ENCODE measurements at places on chromosomes 16 and 17.
A peak's percentile ranks its signal among the peaks of the same experiment; 100 is the strongest.

GRCh38 chr16:81608523-81609209 lies 164.1 kb downstream of the CMIP start:
- DNase-seq, result peak; percentile 87

- no peak for DNase-seq
Measured at GRCh38 chr16:31000671-31001382, 9.6 kb downstream of the STX1B start.

- peak; percentile 91 for DNase-seq
Measured at GRCh38 chr17:66348584-66349165, 46.3 kb downstream of the PRKCA start.

DNA sequence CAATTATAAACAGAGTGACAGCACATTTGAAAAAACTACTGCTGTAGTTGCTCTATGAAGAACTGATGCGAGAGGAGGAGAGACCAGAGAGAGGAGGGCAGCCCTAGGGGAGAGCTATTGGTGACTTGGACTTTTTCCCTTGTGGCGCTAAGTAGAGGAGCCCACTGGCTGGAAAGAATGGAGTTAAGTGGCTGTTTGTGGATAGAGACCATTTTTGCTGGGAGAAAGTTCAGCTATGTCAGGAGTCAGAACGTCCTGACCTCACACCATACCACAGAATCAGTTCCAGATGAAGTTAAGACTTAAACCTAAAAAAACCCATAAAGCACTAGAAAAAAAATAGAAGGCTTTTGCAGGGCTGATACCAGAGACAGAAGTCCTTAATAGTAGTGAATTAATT lies 2.0 kb downstream of the POLR2A start:
- DNase-seq, result peak; percentile 84

DNA sequence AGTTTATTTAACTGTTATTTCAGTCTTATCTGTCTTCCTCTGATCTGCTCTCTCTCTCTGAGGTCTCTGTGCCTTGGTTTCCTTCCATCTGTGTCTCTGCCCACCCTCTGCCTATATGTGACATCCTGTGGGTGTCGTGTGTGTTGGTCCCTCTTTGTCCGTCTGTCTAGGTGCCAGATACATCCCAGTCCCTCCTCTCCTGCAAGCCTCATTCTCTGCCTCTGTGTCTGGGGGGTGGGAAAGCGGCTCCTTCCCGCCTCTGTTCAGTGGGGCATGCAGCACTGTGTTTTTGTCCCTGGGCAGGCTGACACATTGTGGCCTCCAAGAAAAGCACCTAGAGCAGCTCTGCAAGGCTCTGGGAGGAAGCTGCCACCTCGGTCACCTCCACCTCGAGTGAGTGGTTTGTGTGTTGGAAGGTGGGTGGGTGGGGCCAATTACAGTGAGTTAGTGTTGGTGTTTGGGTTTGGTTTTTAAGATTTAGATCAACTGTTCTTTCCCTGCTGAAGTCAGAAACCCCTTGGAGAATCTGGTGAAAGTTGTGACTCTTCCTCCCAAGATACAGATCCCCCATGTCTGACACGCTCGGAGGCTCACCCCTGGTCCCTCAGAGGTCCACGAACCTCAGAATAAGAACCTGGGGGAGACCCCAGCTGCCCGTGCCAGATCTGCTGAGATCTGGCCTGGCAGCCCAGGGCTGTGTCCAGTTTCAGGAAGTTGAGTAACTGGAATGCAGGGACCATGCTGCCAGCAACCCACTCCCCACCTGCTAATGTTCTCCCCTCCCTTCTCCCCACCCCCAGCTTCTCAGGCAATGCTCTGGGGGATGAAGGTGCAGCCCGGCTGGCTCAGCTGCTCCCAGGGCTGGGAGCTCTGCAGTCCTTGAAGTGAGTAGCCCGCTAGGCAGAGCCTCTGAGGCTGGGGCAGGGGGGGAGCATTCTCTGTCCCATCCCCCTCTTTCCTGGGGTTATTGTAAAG lies 50.9 kb upstream of the CPNE2 start:
- DNase-seq, result no peak

DNA sequence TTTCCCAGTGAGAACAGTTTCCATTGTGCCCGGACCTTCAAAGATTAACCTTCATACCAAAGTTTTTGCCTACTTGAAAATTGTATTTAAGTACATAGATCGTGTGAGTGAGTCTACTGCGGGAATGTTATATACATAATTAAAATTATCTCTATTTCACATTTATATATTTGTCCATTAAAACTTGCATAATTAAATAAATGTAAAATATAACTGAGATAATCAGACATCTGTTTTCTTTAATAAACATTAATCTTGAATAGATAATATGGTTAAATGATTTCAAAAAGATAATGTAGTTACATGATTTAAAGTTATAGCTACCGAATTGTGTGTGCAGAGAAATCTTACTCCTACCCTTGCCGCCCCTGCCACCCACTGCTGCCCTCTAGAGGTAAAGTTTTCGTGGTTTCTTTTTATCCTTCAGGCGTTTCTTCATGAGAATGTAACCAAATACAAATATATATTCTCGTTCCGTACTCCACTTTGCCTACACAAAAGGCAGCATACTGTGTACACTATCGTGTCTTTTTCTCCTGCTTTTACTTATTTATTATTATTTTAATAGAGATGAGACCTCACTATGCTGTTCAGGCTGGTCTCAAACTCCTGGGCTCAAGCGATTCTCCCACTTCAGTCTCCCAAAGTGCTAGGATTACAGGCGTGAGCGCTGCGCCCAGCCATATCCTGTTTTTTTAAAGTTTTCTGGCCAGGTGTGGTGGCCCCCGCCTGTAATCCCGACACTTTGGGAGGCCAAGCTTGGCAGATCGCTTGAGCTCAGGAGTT lies 35.6 kb downstream of the RPA1 start:
- peak; percentile 50 for DNase-seq

- DNase-seq, result peak; percentile 90
Measured at GRCh38 chr17:40480501-40481003, 20.9 kb downstream of the TNS4 start.

GRCh38 chr16:86739808-86740207 lies 161.5 kb downstream of the FOXL1 start:
- DNase-seq, result no peak

DNA sequence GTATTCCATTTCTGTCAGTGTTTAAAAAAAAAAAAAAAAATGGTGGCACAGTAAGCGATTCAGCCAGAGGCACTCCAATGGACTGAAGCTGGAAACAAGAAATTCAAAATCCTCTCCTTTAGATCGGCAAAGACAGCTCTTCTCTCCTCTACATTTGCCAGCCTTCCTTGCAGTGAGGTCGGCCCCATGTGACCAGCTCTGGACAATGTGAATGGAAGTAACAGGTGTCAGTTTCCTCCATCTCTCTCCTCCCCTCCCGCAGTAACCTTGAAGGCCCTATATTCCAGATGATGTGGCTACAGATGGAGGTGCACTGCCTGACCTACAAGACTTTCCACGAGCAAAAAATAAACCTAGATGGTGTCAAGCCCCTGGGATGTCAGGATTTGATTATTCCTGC lies 15.0 kb downstream of the CUEDC1 start:
- no peak for DNase-seq

GRCh38 chr17:71983828-71984227 lies 137.0 kb upstream of the SOX9 start:
- no peak for DNase-seq

GRCh38 chr17:44921122-44921882 lies 6.0 kb upstream of the GFAP start:
- peak; percentile 77 for DNase-seq

GRCh38 chr17:6454495-6455320 lies 10.5 kb downstream of the PIMREG start:
- no peak for DNase-seq

DNA sequence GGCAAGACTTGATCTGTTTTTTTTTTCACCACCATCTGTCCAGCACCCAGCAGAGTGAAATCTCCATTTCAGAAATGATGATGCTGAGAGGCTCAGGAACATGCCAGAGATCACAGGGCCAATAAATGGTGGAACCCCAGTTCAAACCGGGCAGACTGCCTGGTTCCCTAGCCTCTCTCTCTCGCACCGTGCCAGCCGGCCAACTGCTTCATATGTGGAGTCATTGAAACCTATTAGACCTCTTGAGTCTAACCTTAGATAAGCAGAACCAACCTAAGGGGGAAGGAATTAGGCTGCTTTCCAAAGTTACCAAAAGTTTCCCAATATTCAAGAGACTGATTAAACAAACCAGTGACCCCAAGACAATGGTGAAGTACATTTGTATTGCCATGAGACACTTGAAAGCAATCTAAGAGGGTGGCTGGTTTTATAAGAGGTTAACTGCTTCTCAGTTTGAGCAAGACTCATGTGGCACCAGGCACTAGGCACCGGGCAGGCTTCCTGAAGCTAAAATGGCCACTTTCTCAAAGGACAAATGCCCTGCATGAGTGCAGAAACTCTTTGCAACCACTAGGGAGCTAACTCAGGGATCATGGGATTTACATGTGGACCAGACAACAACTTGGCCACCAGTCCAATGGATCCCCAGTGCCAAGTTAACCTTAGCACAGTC lies 18.4 kb downstream of the TOX3 start:
- DNase-seq, result no peak

GRCh38 chr17:65154770-65155589 lies 17.8 kb downstream of the RGS9 start:
- DNase-seq, result peak; percentile 54

DNA sequence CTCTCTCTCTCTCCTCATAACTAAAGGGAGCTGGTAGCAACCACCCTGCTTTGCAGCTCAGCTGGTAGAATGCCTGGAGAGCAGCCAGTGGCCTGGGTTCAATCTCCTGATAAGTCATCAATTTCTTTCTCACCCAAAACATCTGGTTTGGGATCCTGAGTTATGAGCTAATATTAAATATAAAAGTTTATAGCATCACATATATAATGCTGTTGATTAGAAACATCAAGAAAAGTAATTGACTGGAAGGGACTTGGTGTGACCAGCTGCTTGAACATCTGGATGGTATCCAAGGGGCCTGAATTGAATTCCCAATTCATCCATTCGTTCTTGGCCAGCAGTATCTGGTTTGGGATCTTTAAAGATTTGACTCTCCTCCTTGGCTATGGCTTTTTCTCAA lies 12.2 kb upstream of the ELAC2 start:
- peak; percentile 15 for DNase-seq

GRCh38 chr17:76427501-76428231 lies 25.3 kb downstream of the UBE2O start:
- peak; percentile 72 for DNase-seq

GRCh38 chr16:69199382-69199781 lies 12.4 kb downstream of the SNTB2 start:
- DNase-seq, result peak; percentile 59

DNA sequence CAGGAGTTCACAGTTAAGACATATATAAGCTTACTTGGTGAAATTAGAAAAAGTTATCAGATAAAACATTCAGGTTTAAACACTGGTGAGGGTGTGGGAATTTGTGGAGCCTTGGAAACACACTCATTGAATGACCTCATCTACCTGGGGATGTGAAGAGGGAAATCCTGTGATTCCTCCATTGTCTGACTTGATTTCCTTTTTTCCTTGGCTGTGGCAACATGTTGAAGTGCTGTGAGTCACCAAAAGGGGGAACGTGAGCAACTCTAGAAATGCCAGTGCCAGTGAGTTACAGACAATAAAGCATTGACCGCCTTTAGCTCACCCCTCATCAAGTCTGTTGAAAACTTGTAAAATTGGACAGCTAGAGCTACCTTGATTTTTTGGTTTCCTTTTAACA lies 1.8 kb downstream of the HMOX2 start:
- DNase-seq, result peak; percentile 38

GRCh38 chr16:71622088-71622487 lies 3.9 kb upstream of the MARVELD3 start:
- DNase-seq, result no peak

DNA sequence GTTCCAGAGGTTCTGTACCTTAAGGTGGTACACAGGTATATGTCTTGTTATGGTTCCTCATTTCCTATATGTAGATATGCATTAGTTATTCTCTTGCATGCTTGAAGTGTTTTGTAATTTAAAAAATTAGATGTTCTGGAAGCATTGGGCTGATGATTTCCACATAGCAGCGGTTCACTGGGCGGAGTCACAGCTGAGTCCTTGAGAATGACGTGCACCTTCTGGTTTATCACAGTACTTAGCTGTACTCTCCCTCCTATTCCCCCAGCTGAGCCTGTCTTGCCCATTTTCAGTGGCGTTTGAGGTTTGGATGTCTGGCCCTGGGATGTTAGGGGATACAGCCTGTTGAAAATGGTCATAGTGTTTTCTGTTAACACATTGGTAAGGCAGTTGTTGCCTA lies 327.1 kb downstream of the SNX29 start:
- peak; percentile 53 for DNase-seq

- no peak for DNase-seq
Measured at GRCh38 chr16:1439058-1439698, 5.2 kb downstream of the CCDC154 start.

DNA sequence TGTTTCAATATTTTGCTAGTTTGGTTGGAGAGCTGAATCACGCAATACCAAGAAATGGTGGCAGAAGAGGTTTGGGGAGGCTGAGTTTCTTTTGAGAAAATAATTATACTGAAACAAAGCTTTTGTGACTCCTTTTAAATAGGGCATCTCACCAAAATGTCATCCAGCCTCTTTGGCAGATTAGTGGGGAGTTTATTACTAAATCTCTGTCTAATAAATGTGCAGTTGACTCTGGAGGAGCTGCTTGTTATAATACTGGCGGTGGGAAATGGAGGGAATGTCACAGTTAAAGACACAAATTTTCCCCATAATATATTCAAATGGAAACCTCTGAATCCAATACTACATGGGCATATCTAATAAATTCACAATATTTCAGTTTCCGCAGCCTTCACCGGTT lies 44.7 kb downstream of the SNX11 start:
- no peak for DNase-seq

DNA sequence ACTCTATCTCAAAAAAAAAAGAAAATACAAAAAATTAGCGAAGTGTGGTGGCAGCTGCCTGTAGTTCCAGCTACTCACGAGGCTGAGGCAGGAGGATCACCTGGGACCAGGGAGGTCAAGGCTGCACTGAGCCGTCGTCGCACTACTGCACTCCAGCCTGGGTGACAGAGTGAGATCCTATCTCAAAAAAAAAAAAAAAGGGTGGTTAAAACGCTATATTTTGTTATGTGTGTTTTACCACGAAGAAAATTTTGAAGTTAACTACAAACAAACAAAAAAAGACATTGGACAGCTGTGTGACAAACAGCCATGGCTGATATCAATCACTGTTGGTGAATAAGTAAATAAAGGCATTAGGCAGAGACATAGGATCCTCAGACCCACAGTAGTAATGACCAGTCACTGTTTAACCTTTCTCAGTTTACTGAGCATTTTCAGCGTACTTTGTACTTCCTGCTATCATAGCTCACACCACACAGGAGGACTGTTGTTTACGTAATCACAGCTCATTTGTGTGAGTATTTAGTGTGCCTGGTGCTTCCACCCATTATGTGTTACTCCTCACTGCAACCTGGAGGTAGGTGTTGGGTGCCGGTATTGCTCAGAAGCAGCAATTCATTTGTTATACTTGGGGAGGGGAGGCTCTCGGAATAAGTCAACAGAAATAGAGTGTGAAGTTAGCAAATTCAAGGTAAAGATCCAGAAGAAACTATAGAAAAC lies 55.4 kb downstream of the COPRS start:
- no peak for DNase-seq

GRCh38 chr17:78884876-78885667 lies 17.9 kb downstream of the CEP295NL start:
- DNase-seq, result no peak

Data from foreskin fibroblast (primary cell).